Type B pancreatic cell (in vitro differentiated cells): ENCODE measurements at places on chromosomes 16 and 17. TPM values are rescaled to one million over a fixed set of nuclear protein-coding genes. Genes with fewer than 3 reads are reported as not detected.
A peak's percentile ranks its signal among the peaks of the same experiment; 100 is the strongest.

- H3K27ac ChIP-seq = no peak overlapping the region
- no peaks in the 10 kb centered on the region for H3K27me3 ChIP-seq
- no peak for DNase-seq
- H3K4me3 ChIP-seq = no peak overlapping the region
- peaks cover 5% of the 10 kb centered on the region for H3K4me1 ChIP-seq
- H3K36me3 ChIP-seq = no peaks in the 10 kb centered on the region
Observed at GRCh38 chr16:630249-630814, 453 bp upstream of the WFIKKN1 start.

- H3K36me3 ChIP-seq = no peaks in the 10 kb centered on the region
- no peak overlapping the region for H3K4me3 ChIP-seq
- H3K27me3 ChIP-seq = peaks cover 10% of the 10 kb centered on the region
- DNase-seq = no peak
- H3K4me1 ChIP-seq = no peaks in the 10 kb centered on the region
Observed at GRCh38 chr16:8251298-8251697, 339.0 kb downstream of the TMEM114 start.

- no peak for DNase-seq
- H3K36me3 ChIP-seq = no peaks in the 10 kb centered on the region
- no peak overlapping the region for H3K4me3 ChIP-seq
- H3K27ac ChIP-seq = no peak overlapping the region
- no peaks in the 10 kb centered on the region for H3K27me3 ChIP-seq
- peaks cover 7% of the 10 kb centered on the region for H3K4me1 ChIP-seq
Observed at GRCh38 chr17:41003926-41004325, 4.2 kb upstream of the KRTAP3-2 start.

GRCh38 chr17:27284811-27285415, 9.0 kb upstream of the WSB1 start:
- no peak overlapping the region for H3K27ac ChIP-seq
- no peaks in the 10 kb centered on the region for H3K4me1 ChIP-seq
- H3K36me3 ChIP-seq = no peaks in the 10 kb centered on the region
- H3K27me3 ChIP-seq = no peaks in the 10 kb centered on the region

Gene PDILT
- total RNA-seq = not detected in 2 replicates

GRCh38 chr17:31313982-31314781, at the start of gene EVI2B:
Gene EVI2B (minus strand): TSS chr17:31314054. CDS start chr17:31305609, 8,445 bp downstream.
- H3K27me3 ChIP-seq = no peaks in the 10 kb centered on the region
- peaks cover 8% of the 10 kb centered on the region for H3K36me3 ChIP-seq
- H3K27ac ChIP-seq = no peak within 1 kb of the TSS
- no peak for DNase-seq

DNA sequence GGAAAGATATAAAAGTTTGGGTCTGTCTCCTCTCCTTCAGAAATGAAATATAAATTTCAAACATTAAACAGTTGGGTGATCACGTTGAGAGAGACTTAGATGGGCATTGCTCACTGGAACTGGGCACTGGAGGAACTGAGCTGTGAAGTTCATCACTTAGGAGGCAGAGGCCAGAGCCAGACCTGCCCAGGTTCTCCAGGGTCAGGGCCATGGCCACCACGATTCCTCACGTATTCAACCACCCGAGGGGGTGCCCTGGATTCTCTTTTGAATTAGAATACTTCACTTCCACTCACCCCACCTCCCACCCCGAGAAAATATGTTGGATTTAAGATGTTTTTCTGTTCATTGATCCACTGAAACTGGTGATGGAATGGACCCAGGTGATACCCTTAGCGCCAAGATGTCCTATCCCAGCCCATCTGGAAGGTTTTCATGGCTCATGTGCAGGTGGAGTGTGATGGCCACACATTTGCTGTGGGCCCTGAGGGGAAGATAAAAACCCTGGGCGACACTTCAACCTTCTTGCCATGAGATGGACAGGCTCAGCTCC, 6.1 kb downstream of the PRR29 start:
- peaks cover 4% of the 10 kb centered on the region for H3K27me3 ChIP-seq
- H3K4me3 ChIP-seq = no peak overlapping the region
- no peak overlapping the region for H3K27ac ChIP-seq
- H3K36me3 ChIP-seq = no peaks in the 10 kb centered on the region

Gene MGAT5B
- 3.0 and 15.9 TPM in 2 replicates for total RNA-seq

Gene NOD2
- total RNA-seq = 0.12 and 0.31 TPM in 2 replicates

Gene CDT1
- 17.7 and 36.8 TPM in 2 replicates for total RNA-seq

GRCh38 chr17:66650544-66650877, 184.4 kb upstream of the CACNG5 start:
- peaks cover 19% of the 10 kb centered on the region for H3K4me1 ChIP-seq
- no peak overlapping the region for H3K4me3 ChIP-seq
- H3K27me3 ChIP-seq = peaks cover 13% of the 10 kb centered on the region
- no peak overlapping the region for H3K27ac ChIP-seq

DNA sequence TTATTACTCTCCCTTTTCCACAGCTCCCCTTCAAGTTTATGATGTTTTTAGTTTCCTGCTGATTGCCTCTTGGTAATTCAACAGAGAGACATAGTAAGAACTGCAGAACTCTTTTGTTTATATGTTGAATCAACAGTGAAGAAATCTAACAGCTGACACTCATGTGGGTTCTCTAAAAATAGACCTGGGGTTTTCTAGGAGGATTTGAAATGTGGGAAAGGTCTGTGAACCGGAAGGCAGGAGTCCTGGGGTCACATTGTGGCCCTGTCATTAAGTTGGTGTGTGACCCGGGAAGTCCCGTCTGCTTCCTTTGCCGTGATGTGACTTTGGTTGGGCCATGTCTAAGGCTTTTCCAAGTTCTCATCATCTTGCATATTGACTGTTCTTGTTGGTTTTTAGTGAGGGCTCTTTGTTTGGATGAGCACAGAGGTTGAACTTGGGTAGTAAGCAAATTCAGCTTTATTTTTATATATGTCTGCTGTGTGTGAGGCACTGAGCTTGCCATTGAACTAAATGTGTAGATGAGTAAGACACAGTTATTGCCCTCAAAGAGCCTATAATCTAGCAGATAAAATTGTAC, 48.5 kb upstream of the HS3ST3A1 start:
- no peaks in the 10 kb centered on the region for H3K36me3 ChIP-seq
- no peak overlapping the region for H3K4me3 ChIP-seq
- DNase-seq = no peak
- H3K27me3 ChIP-seq = peaks cover 12% of the 10 kb centered on the region
- H3K4me1 ChIP-seq = peaks cover 5% of the 10 kb centered on the region

Gene HSPB9
- total RNA-seq = 0.36 TPM in 1 of 2 replicates, not detected in the other

DNA sequence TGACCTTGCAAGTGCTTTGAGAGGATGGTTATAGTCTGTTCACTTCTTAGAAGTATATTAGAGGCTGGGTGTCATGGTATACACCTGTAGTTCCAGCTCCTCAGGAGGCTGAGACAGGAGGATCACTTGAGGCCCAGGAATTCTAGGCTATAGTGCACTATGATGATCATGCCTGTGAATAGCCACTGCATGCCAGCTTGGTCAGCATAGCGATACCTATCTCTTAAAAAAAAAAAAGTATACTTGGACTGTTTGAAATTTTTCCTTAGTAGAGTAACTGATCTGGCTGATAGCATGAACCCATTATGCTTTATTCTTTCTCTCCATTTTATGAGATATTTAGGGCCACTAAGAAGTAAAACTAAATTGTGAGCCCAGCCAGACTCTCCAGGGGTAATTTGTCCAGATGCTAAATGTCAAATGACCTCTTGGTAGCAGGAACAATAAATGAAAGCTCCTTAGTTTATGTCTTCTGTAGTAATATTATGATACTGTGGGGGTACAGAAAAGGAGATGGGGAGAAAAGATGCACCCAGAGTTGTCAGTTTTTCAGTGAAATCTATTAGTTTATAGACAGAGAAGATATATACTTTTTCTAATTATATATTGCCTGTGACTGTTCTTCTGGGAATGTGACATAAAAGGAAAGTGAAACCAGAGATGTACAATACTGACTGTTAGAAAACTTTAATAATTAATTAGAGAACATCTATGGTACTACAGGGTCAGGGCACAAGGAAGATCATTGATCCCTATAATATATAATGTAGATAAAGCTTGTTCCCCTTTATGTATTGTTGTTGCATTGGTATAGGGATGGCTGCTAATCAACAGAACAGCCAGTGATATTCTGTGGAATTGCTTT, 335.3 kb upstream of the TBX2 start:
- H3K4me1 ChIP-seq = peaks cover 14% of the 10 kb centered on the region
- no peak overlapping the region for H3K4me3 ChIP-seq
- H3K27ac ChIP-seq = no peak overlapping the region
- H3K27me3 ChIP-seq = no peaks in the 10 kb centered on the region
- no peak for DNase-seq

GRCh38 chr16:67649494-67649931, 4.6 kb downstream of the CARMIL2 start:
- no peak overlapping the region for H3K27ac ChIP-seq
- H3K36me3 ChIP-seq = no peaks in the 10 kb centered on the region
- H3K4me3 ChIP-seq = no peak overlapping the region
- peaks cover 47% of the 10 kb centered on the region for H3K27me3 ChIP-seq
- no peaks in the 10 kb centered on the region for H3K4me1 ChIP-seq
- no peak for DNase-seq

DNA sequence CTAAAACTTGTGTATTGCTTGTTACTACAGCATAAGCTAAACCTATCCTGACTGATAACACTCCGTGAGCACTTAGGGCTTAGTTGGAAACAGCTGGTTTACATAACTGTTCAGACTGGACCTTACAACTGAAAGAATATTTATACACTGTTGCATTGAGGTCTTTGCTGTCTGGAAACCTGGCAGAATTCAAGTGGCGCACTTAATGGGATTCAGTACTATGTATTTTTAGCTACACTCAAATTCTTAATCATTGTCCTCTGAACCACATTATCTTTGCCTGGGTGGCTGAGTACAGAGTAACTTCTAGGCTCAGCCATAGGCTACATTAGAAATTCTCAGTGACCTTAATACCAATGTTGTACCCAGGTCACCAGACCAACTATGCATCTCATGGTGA, 172.9 kb downstream of the PMP22 start:
- no peak for DNase-seq
- no peaks in the 10 kb centered on the region for H3K36me3 ChIP-seq
- H3K27ac ChIP-seq = no peak overlapping the region

Gene HOXB6
- total RNA-seq = 17.6 and 20.3 TPM in 2 replicates

Gene TBX2
- 8.7 and 55.9 TPM in 2 replicates for total RNA-seq

DNA sequence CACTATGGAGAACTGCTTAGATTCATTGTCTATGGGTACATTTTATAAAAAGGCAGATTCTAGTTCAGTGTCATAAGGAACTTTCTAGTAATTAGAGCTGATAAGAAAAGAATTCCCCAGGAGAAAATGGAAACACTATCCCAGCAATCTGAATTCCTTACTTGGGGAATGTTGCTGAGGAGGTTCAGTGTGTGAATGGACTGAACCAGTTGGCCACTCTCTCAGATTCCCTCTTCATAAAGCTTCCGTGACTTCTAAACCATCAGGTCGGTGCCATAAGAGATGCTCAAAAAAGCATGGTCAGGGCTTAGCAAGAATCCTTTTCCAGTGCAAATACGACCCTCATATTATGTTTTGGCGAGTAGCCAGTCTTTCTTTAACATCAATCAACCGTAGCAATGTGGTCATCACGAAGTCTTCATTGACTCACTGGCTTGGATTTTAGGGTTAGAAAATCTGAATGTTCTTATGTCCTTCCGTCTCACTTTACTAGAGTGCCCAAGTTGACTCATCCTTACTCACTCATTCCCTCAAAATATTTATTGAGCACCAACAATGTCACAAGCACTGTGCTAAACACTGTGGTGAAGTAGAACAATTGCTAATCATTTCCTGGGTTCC, 102.7 kb upstream of the HLF start:
- H3K4me3 ChIP-seq = no peak overlapping the region
- DNase-seq = no peak
- H3K36me3 ChIP-seq = peaks cover 28% of the 10 kb centered on the region
- H3K27ac ChIP-seq = no peak overlapping the region
- H3K27me3 ChIP-seq = no peaks in the 10 kb centered on the region

- peaks cover 52% of the 10 kb centered on the region for H3K27me3 ChIP-seq
- no peaks in the 10 kb centered on the region for H3K36me3 ChIP-seq
- DNase-seq = no peak
- peaks cover 10% of the 10 kb centered on the region for H3K4me1 ChIP-seq
Observed at GRCh38 chr17:79483842-79484241, 127.0 kb downstream of the RBFOX3 start.

Gene CD300LG
- not detected in 2 replicates for total RNA-seq

- no peaks in the 10 kb centered on the region for H3K36me3 ChIP-seq
- H3K27ac ChIP-seq = no peak overlapping the region
- H3K4me3 ChIP-seq = no peak overlapping the region
- H3K4me1 ChIP-seq = peaks cover 12% of the 10 kb centered on the region
- DNase-seq = no peak
Observed at GRCh38 chr16:82643136-82643535, 16.4 kb downstream of the CDH13 start.

DNA sequence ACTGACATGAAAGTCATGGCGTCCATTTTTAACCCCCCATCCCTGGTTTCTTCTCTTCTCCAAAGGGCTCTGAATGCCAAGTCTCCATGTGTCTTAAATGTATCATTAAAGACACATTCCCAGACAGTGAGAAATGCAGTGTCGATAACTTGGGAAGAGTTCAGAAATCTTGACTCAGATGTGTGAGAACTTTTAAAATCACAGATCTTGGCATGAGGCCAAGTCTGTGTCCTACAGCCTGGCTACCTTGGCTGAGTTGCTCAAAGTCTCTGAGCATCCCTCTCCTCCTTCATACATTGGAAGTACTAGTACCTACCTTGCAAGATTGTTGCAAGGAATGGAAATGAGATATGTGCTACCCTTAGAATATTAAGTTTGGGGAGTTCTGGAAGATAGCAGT, 1046.5 kb upstream of the RBFOX1 start:
- no peak for DNase-seq
- no peak overlapping the region for H3K4me3 ChIP-seq
- no peaks in the 10 kb centered on the region for H3K36me3 ChIP-seq
- H3K4me1 ChIP-seq = no peaks in the 10 kb centered on the region
- H3K27ac ChIP-seq = no peak overlapping the region
- peaks cover 20% of the 10 kb centered on the region for H3K27me3 ChIP-seq

DNA sequence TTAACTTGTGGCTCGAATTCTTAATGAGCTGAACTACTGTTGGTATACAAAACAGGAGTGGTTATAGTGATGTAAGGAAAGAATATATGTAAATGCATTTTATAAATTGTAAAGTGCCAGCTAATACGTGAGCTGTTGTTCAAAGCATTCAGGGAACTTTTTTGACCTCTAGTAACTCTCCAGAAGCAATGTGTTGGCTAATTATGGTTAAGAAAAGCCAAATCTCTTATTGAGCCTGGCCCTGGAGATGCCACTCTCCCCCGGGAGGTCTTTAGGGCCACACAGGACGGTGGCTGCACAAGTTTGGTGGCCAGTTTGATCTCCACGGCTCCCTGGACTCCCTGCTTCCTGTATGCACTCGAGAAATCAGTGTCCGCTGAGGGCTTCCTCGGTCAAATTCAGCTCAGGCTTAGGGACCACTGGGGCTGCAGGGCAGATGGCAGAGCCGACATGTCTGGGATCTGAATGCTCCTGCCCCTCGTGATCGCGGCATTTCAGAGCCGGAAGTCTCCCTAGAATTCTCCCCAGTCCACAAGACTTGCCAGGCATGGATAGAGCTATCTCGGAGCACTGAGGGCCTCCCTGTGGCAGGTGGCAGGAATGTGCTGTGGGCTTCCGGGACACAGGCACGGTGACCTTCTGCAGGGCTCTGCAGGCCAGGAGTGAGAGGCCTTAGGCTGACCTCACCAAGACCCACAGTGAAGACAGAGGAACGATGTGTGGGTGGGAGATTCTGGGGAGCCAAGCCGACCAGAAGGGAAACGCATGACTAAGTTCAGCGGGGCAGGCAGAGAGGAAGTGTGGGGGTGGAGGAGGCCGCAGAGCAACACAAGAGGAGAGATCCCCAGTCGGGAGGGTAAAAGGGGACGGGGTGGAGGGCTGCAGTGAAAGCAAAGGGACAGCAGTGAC, 18.6 kb upstream of the PITPNM3 start:
- H3K36me3 ChIP-seq = peaks cover 29% of the 10 kb centered on the region
- peak; percentile 63 for DNase-seq
- peak overlapping the region; percentile 45 for H3K4me3 ChIP-seq
- peak overlapping the region; percentile 8 for H3K27ac ChIP-seq
